ENCODE measurements at places on chromosomes 11 and 22.

DNA sequence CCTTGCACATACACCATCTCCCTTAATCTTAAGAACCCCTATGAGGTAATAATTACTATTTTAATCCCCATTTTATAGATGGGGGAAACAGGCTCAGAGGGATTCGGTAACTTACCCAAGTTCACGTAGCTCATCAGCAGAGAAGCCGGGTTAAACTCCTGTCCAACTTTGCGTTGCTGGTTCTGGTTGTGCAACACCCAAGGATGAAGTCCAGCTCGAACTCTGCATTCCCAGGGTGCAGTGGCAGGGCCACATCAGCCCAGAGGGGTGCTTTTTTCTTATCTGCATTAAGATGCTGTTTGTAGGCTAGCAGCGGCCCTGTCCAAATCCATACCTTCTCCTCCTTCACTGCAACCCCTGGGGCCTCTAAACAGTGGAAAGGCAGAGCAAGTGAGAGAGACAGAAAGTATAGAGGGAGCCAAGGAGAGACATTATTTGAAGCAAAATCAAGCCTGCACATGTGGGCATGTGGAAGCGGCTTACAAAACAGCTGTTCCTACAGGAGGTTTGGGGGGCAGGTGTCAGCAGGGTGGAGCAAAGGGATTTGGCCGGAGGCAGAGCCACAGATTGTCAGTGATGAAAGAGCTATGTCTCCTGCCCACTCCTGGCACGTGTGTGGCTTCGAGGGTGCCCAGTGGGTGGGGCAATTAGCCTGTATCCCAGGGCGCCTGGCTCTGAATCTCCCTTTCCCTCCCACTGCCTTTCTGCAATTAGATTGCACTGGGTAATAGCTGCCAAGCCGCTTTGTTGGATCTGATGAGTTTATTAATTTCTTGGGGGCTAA, 129.5 kb upstream of the TBCEL start:
- no peak for DNase-seq

- DNase-seq, result no peak
Measured at GRCh38 chr22:37053310-37054055, 1.9 kb downstream of the KCTD17 start.

GRCh38 chr22:46812034-46812605, 49.7 kb downstream of the TBC1D22A start:
- no peak for DNase-seq

GRCh38 chr11:64778223-64778472, 194 bp downstream of the SF1 start:
- DNase-seq, result no peak

GRCh38 chr22:21849489-21849888, 18.0 kb downstream of the MAPK1 start:
- DNase-seq, result no peak

GRCh38 chr11:18737642-18738041, 11.7 kb upstream of the IGSF22 start:
- no peak for DNase-seq

GRCh38 chr11:3920148-3920852, 64.8 kb downstream of the STIM1 start:
- peak; percentile 45 for DNase-seq

DNA sequence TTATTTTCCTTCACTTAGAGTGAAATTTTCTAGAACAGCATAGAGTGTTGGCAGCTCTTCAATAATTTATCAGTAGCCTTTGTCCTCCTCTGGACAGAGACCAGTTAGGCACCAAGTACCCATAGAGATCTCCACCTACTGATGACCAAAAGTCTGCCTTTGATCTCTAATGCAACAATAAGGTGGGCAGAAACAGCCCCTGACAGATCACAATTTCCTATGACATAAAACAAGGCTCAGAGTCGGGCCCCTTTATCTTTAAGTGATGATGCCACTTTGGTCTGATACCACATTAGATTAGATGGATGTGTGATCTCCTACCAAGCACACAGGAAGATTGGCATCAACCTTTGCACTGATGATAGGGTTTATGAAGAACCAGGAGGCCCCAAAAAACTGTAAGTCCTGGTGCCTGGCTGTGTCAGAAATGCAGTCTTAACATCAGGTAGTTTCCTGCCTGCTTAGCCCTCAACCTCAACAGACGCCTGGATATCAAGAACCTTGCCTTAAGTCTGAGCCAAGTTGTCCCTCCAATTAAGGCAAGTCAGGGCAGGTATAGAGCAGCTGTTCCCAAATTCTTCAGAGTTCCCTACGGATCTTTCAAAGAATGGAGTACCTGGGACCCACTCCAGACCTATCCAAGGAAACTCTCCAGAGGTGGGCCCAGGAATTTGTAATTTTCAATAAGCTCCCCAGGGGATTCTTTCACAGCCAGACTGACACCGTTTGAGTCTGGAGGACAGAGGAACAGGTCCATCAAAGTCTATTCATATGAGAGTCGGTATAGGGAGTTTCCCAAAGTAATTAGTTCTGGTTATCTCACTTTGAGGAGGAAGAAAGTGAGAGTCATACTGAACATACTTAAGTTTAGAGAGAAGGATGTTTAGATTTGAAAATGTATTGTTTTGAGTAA, 30.6 kb upstream of the TMPRSS4 start:
- no peak for DNase-seq

DNA sequence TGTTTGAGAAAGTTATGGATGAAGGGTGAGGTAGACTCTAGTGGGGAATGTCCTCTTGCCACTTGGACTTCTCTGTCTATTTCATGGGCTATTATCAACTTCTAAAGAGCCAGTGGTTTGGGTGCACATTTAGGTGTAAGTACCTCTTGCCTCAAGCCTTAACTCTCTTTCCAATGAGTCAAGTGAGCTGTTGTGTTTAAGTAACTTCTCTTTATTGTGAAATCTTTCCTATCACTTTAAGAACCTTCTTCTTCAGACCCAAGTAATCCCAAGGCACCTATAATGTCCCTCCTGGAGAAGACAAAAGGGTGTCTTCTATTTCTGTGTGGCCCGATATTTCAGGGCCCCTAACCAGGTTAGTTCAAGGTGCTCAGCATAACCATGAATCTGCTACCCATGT, 90.5 kb upstream of the VPREB1 start:
- no peak for DNase-seq

GRCh38 chr11:110763249-110764011, 51.2 kb upstream of the ARHGAP20 start:
- DNase-seq, result no peak

GRCh38 chr22:41417622-41418390, 28.8 kb downstream of the TOB2 start:
- DNase-seq, result no peak

DNA sequence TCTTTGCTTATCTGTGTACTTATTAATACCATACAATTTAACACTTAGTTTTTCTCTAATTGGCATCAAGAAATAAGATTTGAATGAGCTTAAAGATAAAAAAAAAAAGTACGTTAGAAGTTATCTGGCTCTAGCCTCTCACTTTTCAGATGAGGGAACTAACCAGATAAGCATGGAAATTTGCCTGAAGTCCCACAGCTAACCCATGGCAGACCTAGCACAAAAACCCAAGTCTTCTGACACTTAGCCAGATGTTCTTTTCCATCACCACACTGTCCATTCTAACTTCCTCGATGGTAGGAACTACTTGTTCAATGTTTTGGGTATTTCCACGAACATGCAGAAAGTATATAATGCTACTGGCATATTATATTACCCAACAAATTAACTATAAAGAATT, 7.4 kb upstream of the SOX6 start:
- no peak for DNase-seq

DNA sequence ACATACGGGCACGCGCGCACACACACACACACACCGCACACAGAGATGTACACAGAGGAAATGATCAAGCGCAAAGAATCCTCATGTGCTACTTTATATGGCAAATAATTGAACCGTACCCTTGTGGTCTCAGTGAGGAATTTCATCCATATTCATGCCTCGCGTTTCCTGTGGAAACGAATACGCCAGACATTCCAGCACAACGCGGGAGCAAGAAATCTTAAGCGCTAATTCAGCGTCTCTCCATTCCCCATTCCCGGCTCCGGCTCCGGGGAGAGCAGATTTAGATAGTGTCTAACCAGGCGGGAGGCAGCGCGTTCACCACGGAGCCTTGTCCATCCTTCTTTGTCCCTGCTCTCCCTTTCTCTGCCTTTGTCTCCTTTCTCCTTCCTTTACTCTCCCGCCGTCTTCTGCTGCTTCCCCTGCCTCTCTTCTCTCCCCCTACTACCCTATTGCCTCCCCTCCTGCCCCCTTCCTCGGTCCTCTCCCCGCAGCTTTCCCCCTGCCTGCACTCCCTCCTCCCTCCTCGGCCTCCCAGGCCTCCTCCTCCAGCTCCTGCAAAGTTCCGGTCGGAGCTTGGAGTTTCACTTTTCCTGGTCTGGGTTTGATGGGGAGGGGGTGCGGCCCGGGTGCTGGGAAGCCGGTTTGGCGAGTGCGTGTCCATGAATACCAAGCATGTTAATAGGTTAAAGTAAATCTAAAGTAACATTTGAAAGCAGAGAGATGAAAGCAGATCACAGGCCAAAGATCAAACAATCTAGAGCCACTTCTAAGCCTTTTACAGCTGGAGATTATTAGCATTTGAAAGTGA, 579.3 kb downstream of the BUD13 start:
- DNase-seq, result no peak

- no peak for DNase-seq
Measured at GRCh38 chr11:48036466-48036865, 56.1 kb downstream of the PTPRJ start.

GRCh38 chr11:27088353-27088752, 47.7 kb downstream of the BBOX1 start:
- DNase-seq, result no peak

DNA sequence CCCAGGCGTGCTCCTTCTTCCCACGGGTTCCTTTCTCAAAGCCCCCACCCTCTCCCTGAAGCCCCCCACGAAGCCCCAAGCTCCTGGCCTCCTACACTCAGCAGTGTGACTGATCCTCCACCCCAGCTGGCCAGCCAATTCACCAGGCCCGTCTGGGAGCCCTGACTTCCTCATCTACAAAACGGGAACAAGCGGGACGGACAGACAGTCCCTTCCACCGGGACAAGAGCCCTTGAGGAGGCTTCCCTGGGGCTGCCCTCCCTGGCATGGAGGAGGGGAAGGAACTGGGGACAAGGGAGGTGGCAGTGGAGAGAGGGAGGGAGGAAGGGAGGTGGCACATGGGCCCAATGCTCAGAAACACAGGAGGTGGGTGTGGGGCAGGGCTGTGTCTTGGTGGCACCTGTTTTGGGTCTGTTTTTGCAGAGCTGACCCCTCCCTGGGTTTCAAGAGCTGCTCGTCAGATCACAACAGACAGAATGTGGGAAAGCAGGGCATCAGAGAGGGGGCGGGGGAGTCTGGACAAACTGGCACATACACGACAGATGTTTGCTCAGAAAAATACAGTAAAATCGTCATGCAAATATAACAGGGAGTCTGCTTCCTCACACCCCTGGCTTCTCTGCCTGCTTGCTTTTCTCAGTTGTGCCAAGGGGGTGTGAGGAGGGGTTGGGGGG, 56.8 kb downstream of the ELFN2 start:
- no peak for DNase-seq

DNA sequence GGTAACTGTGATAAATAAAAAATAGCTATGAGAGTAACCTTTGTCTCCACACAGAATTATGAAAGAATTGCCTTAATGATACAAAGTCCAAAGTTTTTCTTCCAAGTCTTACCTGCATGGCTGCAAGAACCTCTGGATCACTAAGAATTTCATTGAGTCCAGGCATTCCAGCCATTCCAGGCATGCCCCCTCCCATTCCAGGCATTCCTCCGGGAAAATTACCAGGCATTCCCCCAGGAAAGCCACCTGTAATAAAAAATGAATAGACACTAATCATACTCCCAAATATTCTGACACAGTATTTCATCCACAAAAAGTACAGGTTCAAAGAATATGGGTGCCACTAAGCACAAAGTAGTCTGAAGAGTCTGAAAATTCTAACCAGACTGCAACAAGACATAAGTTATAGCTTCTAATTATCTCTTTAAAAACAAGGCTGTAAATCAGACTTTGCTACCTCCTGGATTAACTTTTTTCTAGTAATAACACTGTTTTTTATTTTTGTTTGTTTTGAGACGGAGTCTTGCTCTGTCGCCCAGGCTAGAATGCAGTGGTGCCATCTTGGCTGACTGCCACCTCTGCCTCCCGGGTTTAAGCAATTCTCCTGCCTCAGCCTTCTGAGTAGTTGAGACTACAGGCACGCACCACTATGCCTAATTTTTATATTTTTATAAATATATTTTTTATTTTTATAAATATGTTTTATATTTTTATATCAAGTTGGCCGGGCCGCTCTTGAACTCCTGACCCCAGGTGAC, 8.0 kb upstream of the SLC25A17 start:
- no peak for DNase-seq

DNA sequence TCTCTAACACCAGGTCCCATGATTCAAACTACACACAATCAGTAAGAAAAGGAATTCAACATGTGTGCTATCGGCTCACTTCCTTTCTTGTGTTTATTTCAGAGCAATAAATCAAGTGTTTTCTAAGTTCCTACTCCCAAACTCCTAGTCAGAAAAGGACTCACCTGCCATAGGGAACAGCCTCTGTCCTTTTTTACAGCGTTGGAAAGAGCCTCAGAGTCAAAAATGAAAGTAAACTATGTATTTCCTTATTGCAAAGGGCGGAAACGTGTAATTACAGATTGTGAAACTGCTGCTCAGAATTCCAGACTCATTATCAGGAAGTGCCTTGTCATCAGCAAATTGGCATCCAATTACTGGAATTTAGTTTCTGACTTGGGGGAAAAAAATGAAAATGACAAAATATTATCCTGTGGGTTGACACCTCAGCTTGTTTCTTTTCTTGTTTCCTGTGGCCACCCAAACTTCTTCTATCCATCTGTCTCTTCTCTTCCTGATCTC, at the start of gene CASP4:
Gene CASP4 (minus strand): TSS at position 220 of the 501 bp plus-strand sequence. CDS start 49 bp downstream, at position 171.
- DNase-seq, result no peak

DNA sequence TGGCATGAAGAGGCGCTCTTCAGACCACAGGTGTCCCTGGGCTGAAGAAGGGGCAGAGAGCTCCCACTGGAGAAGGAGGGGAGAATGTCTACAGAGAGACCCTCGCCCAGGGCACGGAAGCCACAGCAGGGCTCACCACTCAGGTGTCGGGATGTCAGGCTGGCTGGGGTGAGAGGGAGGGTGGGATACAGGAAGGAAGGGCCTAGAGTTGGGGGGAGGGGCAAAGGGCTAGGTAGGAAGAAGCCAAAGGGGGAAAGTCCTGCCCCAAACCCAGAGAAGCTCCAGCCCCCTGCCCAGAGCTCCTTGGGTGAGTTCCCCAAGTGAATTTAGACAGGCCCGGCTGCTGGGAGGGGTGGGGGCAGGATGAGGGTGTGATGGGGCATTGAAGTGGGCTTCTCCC, 232.0 kb downstream of the CEP164 start:
- no peak for DNase-seq

- no peak for DNase-seq
Measured at GRCh38 chr11:57639321-57640067, 10.2 kb downstream of the YPEL4 start.

DNA sequence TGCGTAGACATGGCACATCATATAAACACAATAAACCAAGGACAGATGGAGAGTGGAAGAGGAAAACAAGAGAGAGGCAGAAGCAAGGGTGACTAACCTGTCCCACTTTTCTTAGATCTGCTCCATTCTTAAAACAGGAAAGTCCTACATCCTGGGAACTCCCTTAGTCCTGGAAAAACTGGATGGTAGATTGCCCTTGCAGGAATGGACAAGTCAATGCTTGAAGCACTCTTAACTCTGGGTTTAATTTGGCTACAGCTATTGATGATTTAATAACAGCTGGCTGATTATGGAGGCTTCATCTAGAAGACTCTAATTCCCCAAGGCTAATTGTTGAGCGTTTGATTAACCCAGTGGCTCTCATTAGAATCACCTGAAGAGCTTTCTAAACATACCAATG, 258.8 kb downstream of the MIAT start:
- no peak for DNase-seq
